ENCODE measurements at places on chromosomes 4 and X.

DNA sequence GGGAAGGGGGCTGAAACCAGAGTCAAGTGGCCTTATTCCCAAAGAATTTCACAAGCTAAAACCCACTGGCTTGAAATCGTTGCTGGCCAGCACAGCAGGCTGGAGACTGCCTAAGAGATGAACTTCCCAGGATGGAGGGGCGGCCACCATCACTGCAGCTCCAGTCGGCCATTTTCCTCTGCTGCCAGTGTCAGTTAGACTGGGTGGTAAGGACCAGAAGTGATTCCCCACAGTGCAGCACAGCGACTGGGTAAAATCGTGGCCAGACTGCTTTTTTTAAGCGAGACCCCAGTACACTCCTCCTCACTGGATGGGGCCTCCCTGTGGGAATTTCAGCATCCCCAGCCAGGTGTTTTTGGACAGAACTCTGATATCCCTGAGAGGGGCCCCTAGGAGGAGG, 428.0 kb downstream of the SPIN4 start:
- no peak for DNase-seq

GRCh38 chr4:52095374-52095773, 44.3 kb downstream of the SPATA18 start:
- DNase-seq: no peak

- DNase-seq: no peak
Observed at GRCh38 chr4:40550948-40551462, 78.7 kb downstream of the RBM47 start.

- no peak for DNase-seq
Observed at GRCh38 chrX:153908219-153908860, 3.9 kb downstream of the AVPR2 start.

DNA sequence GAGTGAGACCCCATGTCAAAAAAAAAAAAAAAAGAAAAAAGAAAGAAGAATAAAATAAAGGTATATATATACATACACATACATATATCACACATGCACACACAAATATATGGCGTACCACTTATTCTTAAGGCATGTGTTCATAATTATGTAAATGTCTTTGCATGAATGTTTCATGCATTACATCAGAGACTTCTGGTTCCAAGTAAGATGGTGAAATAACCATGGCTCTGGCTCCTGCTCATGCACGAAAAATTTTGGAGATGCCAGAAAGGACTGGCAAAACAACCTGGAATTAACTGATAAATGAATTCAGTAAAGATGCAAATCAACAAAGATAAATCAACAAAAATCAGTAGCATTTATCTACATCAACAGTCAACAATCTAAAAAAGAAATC, 19.7 kb upstream of the FHIP1A start:
- DNase-seq: no peak

GRCh38 chrX:138931212-138931611, 219.7 kb upstream of the FGF13 start:
- no peak for DNase-seq

DNA sequence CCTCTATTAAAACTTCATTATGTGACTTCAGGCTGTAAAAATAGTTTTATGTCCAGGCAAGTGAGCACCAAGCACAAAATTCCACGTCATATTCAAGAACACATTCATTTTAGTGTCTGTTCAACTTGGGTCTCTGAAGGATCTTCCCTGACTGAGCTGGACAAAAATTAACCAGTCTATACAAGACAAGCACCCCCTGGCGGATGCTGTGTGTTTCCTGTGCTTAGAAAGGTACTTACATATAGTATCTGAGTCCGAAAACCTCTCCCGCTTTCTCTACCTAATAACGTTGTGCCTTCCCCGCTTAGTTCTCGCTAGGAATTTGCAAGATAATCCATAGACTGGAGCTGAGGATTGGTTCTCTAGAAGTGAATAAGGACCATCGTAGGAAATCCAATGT, 2214.5 kb upstream of the TENM3 start:
- DNase-seq: peak; percentile 35

- no peak for DNase-seq
Observed at GRCh38 chrX:102712981-102713625, 855 bp downstream of the GPRASP2 start.
